ENCODE measurements at places on chromosomes 1 and 21.

GRCh38 chr1:205313563-205314308, 7.8 kb downstream of the NUAK2 start:
- H3K36me3 ChIP-seq = peaks cover 7% of the 10 kb centered on the region
- DNase-seq = peak; percentile 70
- no peaks in the 10 kb centered on the region for H3K27me3 ChIP-seq
- peaks cover 86% of the 10 kb centered on the region for H3K4me1 ChIP-seq
- peak overlapping the region; percentile 81 for H3K4me3 ChIP-seq

DNA sequence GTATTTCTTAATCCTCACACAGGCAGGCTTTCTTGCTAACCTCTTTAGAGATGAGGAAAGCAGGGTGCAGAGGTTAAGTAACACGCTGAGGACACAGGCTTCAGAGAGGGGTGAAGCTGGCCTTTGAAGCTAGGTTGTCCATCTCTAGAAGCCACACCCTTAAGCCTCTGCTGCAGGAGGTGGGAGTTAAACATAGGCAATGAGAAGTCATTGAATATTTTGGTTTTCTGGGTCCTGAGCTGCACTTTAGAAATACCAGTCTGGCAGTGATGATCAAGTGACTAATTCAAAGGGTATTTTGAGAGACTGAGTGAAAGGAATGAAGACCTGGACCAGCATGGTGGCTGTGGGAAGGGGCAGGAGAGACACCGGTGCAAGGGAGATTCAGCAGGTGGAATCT, 9.9 kb downstream of the KCNJ15 start:
- no peaks in the 10 kb centered on the region for H3K36me3 ChIP-seq
- DNase-seq = no peak
- H3K27me3 ChIP-seq = peaks cover 11% of the 10 kb centered on the region
- H3K4me1 ChIP-seq = peaks cover 27% of the 10 kb centered on the region
- H3K27ac ChIP-seq = no peak overlapping the region

DNA sequence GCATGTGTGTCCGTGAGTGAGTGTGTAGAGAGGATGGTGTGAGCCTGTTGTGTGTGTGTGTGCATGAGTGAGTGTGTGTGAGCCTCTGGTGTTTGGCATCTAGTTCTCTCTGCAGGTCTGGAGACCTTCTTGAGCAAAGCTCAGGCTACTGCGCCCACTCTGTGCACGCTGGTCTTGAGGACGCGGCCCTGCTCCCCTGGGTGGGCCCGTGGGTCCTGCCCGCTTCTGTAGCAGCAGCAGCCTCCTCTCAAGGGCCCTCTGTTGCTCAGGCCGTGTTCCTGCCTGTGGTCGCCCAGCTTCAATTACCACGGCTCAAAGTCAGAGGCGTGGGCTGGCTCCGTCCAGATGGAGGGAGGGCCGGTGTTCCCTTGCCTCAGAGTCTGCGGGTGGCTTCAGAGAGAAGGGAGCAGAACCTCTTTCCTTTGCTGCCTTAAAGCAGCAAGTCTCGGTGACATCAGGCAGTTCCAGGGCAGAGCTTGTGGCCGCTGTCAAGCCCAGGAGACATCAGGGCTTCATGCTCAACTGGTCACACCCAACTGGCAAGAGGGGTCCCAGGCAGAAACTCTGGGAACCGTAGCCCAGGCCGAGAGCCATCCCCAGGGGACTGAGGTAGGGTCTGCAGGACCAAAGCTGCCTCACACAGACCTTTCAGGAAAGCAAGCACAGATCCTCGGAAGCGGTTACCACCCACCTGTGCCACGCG, 270.6 kb upstream of the VAMP3 start:
- no peaks in the 10 kb centered on the region for H3K27me3 ChIP-seq
- no peaks in the 10 kb centered on the region for H3K4me1 ChIP-seq
- no peak overlapping the region for H3K4me3 ChIP-seq
- no peak for DNase-seq
- no peaks in the 10 kb centered on the region for H3K36me3 ChIP-seq

DNA sequence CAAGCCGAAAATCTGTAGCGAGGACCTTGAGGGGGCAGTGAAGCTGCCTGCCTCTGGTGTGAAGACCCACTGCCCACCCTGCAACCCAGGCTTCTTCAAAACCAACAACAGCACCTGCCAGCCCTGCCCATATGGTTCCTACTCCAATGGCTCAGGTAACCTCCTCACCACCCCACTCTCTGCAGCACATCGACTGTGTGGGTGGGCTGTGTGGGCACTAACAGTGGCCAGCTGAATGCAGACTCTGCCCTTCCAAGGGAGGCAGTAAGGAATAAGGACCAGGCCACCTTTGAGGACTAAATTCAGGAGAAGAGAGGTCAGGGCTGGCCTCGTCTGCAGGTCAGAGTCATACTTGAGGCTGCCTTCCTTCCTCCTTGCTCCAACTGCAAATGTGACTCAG, 25.5 kb upstream of the SARS1 start:
- no peak overlapping the region for H3K4me3 ChIP-seq
- H3K27ac ChIP-seq = no peak overlapping the region
- no peaks in the 10 kb centered on the region for H3K36me3 ChIP-seq
- no peaks in the 10 kb centered on the region for H3K27me3 ChIP-seq
- no peaks in the 10 kb centered on the region for H3K4me1 ChIP-seq

DNA sequence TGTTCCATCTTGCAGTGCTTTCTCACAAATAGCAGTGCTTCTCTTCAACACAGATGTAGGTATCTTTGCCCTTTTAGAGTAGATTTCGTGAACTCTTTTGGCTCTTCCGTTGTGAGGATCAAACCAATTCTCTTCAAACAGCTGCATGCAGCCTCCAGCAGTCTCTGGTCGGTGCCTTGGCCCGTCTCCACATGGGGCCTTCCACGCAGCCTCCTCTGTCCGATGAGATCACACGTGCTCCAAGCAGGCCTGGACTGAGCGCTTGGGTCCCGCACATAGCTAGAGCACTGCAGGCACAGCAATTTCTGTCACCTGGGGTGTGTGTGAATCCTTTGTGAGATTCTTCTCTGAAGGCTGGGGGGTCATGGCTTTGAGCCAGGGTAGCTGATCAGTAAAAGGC, 82.8 kb upstream of the KCNE2 start:
- H3K36me3 ChIP-seq = no peaks in the 10 kb centered on the region
- H3K27ac ChIP-seq = no peak overlapping the region
- no peak for DNase-seq
- H3K27me3 ChIP-seq = peaks cover 9% of the 10 kb centered on the region

DNA sequence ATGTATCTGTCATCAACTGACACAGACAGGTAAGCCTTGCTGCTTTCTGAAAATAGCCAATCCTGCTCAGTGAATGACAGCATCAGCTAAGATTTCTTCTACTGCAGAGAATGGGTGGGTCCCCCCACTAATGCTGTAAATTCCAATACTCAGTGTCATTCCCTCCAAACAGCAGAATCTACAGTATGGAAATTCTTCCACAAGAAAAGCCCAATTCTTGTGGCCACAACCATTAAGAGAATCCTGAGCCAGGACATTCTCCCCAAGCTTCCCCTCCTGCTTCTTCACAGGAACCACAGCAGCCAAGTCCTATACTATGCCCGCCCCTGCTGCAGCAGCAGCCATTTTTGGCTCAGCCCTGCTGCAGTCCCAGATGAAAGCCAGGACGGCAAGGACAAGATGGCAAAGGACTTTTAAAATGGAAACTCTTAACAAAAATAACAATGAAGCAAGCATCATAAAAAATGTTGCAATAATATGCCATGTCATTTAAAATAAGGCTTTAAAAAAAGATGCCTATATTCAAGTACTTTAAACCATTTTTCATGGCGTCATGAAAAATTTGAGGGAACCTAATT, 26.8 kb downstream of the EIF4G3 start:
- peaks cover 15% of the 10 kb centered on the region for H3K36me3 ChIP-seq
- DNase-seq = no peak
- H3K4me3 ChIP-seq = no peak overlapping the region
- H3K27me3 ChIP-seq = no peaks in the 10 kb centered on the region
- H3K27ac ChIP-seq = no peak overlapping the region

DNA sequence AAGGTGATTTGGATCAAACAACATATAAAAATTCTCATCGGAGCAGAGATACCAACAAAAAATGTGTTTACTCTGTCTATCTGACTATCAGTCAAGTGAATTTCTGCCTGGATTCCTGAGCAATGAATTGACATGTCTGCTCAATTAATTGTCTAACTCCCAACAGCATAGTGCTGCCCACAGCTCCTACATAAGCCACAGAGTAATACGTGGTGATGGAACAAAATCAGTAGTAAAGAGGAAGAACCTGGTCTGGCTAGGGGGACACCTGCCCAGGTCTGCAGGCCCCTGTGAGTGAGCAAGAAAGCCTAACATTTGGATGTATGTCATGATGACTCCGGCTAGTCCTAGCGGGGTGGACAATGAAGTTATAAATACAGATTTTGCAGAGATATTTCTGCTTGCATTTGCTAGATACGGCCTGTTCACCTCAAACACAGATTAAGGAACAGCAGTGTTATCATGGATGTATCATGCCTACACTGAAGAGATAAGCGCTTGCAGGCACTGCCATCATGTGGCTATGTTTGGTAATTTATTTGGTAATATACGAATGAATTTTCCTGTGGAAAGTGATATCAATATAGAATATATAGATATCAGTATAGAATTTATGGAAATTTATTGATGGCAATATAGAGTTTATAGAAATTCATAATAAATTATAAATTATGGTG, 69.6 kb upstream of the LRRC8B start:
- no peaks in the 10 kb centered on the region for H3K36me3 ChIP-seq
- H3K4me3 ChIP-seq = no peak overlapping the region
- no peak overlapping the region for H3K27ac ChIP-seq
- peak; percentile 71 for DNase-seq
- peaks cover 22% of the 10 kb centered on the region for H3K4me1 ChIP-seq

- DNase-seq = no peak
- no peaks in the 10 kb centered on the region for H3K4me1 ChIP-seq
- H3K27me3 ChIP-seq = no peaks in the 10 kb centered on the region
- no peak overlapping the region for H3K27ac ChIP-seq
- H3K4me3 ChIP-seq = no peak overlapping the region
These were observed 35.3 kb downstream of the TFF3 start for GRCh38 chr21:42279888-42280287.

DNA sequence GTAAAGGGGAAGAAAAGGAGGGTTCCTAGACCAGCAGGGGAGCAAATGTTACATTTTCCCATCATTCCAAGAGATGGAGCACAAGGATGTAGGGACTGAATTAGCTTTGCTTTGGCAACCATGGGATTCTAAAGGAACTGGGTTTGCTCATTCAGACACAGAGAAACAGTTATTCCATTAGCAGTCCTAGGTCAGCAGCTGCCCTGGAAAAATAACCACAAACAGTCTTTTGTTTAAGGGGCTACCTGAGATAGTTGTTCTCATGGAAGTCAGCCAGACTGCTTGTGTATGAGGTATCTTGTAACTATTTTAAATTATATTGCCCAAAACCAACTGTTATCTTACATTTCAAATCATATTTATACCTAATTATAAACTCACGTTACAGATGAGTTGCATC, 58.4 kb upstream of the VCAM1 start:
- H3K27me3 ChIP-seq = no peaks in the 10 kb centered on the region
- no peak for DNase-seq
- no peaks in the 10 kb centered on the region for H3K4me1 ChIP-seq
- no peak overlapping the region for H3K27ac ChIP-seq

DNA sequence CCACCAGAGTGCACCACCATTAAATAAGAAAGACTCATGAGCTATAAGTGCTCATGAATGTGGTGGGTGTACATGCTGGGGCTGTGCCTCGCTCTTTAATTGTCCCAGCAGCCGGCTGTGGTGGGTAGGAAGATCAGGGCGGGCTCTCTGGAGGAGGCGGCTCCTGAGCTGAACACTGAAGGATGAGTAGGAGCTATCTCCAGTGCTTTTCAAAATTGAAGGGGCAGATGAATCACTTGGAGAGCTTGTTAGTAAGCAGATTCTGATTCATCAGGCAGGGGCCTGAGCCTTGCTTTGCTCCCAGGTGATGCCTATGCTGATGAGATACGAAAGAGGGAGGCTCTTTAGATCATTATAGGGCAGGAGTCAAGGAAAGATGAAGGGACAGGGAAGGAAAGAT, 54.1 kb downstream of the ETS2 start:
- no peaks in the 10 kb centered on the region for H3K4me1 ChIP-seq
- H3K36me3 ChIP-seq = no peaks in the 10 kb centered on the region
- DNase-seq = no peak
- no peaks in the 10 kb centered on the region for H3K27me3 ChIP-seq
- no peak overlapping the region for H3K4me3 ChIP-seq

GRCh38 chr1:236394879-236395229, 768 bp downstream of the EDARADD start:
- peaks cover 28% of the 10 kb centered on the region for H3K4me1 ChIP-seq
- no peak for DNase-seq
- peak overlapping the region; percentile 86 for H3K27ac ChIP-seq
- H3K36me3 ChIP-seq = no peaks in the 10 kb centered on the region
- H3K4me3 ChIP-seq = peak overlapping the region; percentile 82

- no peak overlapping the region for H3K4me3 ChIP-seq
- H3K27ac ChIP-seq = no peak overlapping the region
- H3K36me3 ChIP-seq = no peaks in the 10 kb centered on the region
- peaks cover 1% of the 10 kb centered on the region for H3K27me3 ChIP-seq
These were observed 69.8 kb downstream of the CR1 start for GRCh38 chr1:207565546-207566468.

DNA sequence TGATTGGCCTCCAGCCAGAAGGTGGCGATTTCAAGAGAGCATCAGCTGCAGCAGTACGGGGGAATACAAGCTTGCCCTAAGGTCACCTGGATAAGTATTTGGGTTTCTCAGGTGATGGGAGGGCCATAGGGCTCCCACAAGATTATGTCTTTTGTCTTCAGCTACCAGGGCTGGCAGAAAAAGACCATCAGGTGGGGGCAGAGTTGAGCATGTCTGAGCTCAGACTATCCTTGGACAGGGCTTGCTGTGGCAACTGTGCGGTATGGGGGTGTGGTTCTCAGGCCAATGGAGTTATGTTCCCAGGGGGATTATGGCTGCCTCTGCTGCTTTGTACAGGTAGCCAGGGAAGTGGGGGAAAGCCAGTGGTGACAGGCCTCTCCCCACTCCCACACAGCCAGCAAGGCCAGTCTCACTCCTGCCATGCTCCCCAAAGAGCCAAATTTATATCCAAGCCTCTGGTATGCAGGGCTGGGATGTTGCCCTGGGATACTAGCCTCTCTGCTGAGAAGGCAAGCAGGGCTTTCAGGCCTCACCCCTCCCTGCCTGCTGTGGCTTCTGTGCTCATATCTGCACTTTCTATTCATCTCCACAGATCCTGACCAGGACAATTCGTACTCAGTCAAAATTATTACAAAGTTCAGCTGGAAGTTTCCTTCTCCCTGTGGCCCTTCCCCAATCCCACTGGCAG, 26.6 kb upstream of the CD84 start:
- peak; percentile 45 for DNase-seq
- H3K36me3 ChIP-seq = peaks cover 61% of the 10 kb centered on the region
- H3K4me3 ChIP-seq = no peak overlapping the region
- peaks cover 56% of the 10 kb centered on the region for H3K4me1 ChIP-seq
- peak overlapping the region; percentile 78 for H3K27ac ChIP-seq
- H3K27me3 ChIP-seq = no peaks in the 10 kb centered on the region
